ENCODE measurements at places on chromosomes 5 and 9.

GRCh38 chr9:88322906-88323566, 65.2 kb upstream of the SPIN1 start:
- peak overlapping the region; percentile 91 for H3K27ac ChIP-seq
- peaks cover 43% of the 10 kb centered on the region for H3K4me1 ChIP-seq
- no peak overlapping the region for H3K4me3 ChIP-seq
- peaks cover 7% of the 10 kb centered on the region for H3K36me3 ChIP-seq
- H3K27me3 ChIP-seq: no peaks in the 10 kb centered on the region

- no peak overlapping the region for H3K27ac ChIP-seq
- peaks cover 16% of the 10 kb centered on the region for H3K27me3 ChIP-seq
These were observed 8.5 kb upstream of the ANGPTL2 start for GRCh38 chr9:127130661-127131538.

GRCh38 chr5:167688341-167689130, 602.9 kb upstream of the WWC1 start:
- H3K27me3 ChIP-seq: no peaks in the 10 kb centered on the region
- DNase-seq: no peak
- no peaks in the 10 kb centered on the region for H3K36me3 ChIP-seq

DNA sequence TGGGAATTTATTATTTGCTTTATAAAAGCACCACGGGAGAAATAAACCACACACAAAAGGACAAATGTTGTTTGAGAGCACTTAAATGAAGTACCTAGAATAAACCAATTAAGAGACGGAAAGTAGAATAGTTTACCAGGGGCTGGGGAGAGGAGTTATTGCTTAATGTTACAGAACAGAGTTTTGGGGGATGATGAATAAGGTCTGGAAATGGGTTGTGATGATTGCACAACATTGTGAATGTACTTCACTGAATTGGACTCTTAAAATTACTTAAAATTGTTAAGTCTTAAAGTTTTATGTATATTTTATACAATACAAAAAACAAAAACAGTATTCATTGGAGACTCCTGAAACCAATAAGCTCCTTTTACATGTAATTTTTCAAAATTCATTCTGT, 1.5 kb downstream of the ZBTB43 start:
- peak overlapping the region; percentile 98 for H3K27ac ChIP-seq
- peaks cover 10% of the 10 kb centered on the region for H3K36me3 ChIP-seq
- peak overlapping the region; percentile 92 for H3K4me3 ChIP-seq
- no peaks in the 10 kb centered on the region for H3K27me3 ChIP-seq
- peaks cover 42% of the 10 kb centered on the region for H3K4me1 ChIP-seq

DNA sequence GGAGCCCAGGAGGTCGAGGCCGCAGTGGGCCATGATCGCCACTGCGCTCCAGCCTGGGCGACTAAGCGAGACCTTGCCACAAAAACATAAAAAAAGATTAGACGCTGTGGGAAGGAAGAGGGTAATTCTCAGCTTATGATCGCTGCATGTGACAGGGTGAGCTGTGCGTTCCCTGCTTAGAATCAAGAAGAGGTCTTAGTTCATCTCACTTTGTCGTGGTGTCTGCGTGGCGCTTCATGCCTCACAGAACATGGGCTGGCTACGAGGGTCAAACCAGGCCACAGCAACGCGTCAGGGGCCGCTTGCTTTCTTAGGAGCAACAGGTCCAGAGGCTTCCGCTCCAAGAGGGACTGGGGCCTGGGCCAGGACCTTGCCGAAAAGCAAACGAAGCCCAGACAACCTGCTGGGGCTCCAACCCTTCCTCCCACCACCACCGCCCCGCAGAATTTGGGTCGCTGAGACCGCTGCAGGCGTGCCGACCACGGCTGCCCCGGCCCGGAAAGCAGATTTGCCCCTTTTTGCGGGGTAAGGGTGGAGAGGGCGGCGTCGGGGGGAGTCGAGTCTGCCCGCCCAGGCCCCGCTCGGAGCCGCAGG, 10.0 kb upstream of the GRIN1 start:
- peaks cover 3% of the 10 kb centered on the region for H3K36me3 ChIP-seq
- peak; percentile 23 for DNase-seq
- H3K4me3 ChIP-seq: peak overlapping the region; percentile 77
- H3K4me1 ChIP-seq: peaks cover 30% of the 10 kb centered on the region

- DNase-seq: no peak
- H3K27ac ChIP-seq: no peak overlapping the region
- H3K36me3 ChIP-seq: no peaks in the 10 kb centered on the region
- H3K4me3 ChIP-seq: no peak overlapping the region
- H3K27me3 ChIP-seq: no peaks in the 10 kb centered on the region
These were observed 480.1 kb upstream of the MPDZ start for GRCh38 chr9:13759551-13759950.

DNA sequence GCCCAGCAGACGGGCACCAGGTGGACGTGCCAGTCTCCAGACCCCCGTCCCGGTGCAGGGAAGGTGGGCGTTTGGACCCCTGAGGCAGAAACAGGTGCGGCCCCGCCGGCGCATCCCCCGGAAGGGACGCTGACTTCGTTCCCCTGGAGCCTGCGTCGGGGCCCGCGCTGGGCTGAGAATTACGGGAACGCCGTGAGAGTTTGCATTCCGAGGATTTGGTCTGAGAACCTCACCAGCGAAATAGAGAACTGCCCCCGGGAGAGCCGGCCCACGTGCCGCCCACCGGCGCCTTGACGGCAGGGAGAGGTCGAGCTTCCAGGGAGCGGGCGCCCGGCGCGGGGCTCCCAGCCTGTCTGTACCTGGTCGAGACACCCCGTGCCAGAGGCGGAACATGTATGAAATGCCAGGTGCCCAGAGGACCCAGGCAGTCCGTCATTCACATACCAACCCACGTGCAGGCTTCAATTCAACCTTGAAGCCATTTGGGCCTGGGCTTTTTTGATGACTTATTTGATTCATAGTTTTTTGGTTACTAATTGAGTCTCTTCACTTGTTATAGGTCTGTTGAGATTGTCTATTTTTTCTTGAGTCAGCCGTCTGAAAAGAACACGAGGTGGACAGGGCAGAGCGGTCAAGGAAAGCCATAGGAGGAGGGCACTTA, 877 bp upstream of the CAMSAP1 start:
- H3K27me3 ChIP-seq: no peaks in the 10 kb centered on the region
- peaks cover 44% of the 10 kb centered on the region for H3K4me1 ChIP-seq
- no peak for DNase-seq
- peak overlapping the region; percentile 86 for H3K27ac ChIP-seq

DNA sequence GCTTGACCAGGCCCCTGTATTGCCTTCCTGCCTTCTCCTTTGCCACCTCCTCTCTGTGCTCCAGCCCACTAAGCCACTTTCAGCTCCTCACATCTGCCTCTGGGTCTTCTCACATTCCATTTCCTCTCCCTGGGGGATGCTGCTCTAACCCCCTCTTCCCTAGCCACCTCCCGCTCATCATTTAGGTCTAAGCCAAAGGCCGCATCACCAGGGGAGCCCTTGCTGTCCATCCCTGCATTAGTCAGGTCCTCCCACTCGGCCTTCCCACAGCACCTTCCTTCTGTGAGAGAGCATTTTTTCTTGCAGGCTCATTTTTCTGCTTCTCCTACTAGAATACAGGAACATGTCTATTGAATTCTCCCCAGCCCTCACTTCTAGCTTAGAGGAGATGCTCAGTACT, 72.6 kb upstream of the GALNT10 start:
- peaks cover 2% of the 10 kb centered on the region for H3K27me3 ChIP-seq
- H3K4me3 ChIP-seq: no peak overlapping the region
- H3K4me1 ChIP-seq: no peaks in the 10 kb centered on the region
- H3K36me3 ChIP-seq: no peaks in the 10 kb centered on the region
- H3K27ac ChIP-seq: no peak overlapping the region
- DNase-seq: no peak

GRCh38 chr9:26756881-26757280, 135.7 kb downstream of the CAAP1 start:
- no peak for DNase-seq
- no peak overlapping the region for H3K27ac ChIP-seq
- peaks cover 2% of the 10 kb centered on the region for H3K27me3 ChIP-seq
- no peaks in the 10 kb centered on the region for H3K36me3 ChIP-seq
- no peak overlapping the region for H3K4me3 ChIP-seq
- H3K4me1 ChIP-seq: no peaks in the 10 kb centered on the region

DNA sequence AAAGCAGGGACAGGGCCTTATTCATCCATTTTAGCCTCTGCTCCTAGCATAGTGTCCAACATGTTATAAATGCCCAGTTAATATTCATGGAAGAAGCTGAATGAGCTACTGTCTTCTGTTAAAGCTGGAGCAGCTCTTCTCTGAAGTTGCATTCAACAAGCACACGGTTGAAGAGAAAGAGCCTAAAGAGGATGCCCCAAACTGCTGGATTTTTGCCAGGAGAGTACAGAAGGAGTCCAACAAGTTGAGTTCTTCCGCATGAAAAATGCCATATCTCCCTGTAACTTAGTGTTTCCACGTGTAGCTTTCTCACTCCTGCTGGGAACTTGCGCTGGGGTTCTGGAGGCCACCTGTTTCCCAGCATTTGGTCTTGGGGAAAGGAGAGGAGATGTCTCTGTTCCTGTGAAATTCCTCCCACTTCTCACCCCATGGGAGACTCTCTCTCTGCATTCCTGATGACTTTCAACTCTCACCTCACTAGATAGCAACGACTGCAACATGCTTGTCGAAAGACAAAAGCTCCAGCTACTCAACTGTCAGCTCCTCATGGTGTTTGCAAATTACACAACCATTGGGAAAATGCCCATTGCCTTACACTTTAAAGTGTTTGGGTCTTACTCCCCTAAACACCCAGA, 122.8 kb downstream of the KIF4B start:
- H3K4me3 ChIP-seq: no peak overlapping the region
- H3K27me3 ChIP-seq: peaks cover 12% of the 10 kb centered on the region
- DNase-seq: no peak
- no peaks in the 10 kb centered on the region for H3K4me1 ChIP-seq

- no peak for DNase-seq
- no peak overlapping the region for H3K27ac ChIP-seq
- H3K4me3 ChIP-seq: no peak overlapping the region
These were observed 68.4 kb upstream of the SMARCA2 start for GRCh38 chr9:1946526-1947283.

GRCh38 chr9:11931109-11931508, 762.1 kb upstream of the TYRP1 start:
- DNase-seq: no peak
- no peaks in the 10 kb centered on the region for H3K4me1 ChIP-seq
- no peak overlapping the region for H3K27ac ChIP-seq
- no peaks in the 10 kb centered on the region for H3K36me3 ChIP-seq

DNA sequence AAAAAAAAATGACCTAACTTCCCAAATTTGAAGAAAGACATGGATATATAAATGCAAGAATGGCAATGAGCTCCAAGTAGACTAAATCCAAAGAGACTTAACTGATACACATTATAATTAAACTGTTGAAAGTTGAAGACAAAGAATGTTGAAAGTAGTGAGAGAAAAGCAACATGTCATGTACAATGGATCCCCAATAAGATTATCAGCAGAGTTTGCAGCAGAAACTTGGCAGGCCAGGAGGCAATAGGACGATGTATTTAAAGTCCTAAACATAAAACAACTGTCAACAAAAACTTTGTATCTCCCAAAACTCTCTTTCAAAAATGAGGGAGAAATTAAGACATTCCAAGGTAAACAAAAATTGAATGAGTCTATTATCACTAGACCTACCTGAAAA, 8.6 kb upstream of the DIRAS2 start:
- no peaks in the 10 kb centered on the region for H3K4me1 ChIP-seq
- DNase-seq: no peak

DNA sequence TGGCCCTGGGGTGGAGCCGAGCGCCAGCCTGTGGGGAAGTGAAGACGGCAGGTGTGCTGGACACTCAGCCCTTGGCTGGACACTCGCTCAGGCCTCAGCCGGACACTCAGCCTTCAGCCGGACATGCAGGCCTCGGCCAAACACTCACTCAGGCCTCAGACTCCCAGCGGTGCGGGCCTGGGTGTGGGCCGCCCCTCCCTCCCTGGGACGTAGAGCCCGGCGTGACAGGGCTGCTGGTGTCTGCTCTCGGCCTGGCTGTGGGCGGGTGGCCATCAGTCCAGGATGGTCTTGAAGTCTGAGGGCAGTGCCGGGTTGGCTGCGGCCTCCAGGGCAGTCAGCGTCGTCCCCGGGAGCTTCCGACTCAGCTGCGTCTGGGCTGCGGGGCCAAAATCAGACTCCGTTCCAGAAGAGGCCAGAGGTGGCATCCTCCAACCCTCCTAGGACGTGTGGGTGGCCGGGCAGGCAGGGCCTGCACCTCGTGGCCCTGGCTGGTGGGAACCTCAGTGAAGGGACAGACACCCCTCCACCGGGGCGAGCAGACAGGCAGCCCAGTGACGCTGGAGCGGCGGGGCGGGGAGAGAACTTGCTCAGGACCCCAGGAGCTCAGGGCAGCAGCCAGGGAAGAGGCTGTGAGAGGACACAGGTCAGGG, 28.4 kb downstream of the SLC6A18 start:
- H3K27me3 ChIP-seq: no peaks in the 10 kb centered on the region
- no peaks in the 10 kb centered on the region for H3K36me3 ChIP-seq
- DNase-seq: no peak
- H3K4me3 ChIP-seq: no peak overlapping the region
- H3K27ac ChIP-seq: no peak overlapping the region

- H3K36me3 ChIP-seq: no peaks in the 10 kb centered on the region
- DNase-seq: no peak
- no peak overlapping the region for H3K4me3 ChIP-seq
These were observed 95.0 kb downstream of the KCNT1 start for GRCh38 chr9:135796784-135797485.

DNA sequence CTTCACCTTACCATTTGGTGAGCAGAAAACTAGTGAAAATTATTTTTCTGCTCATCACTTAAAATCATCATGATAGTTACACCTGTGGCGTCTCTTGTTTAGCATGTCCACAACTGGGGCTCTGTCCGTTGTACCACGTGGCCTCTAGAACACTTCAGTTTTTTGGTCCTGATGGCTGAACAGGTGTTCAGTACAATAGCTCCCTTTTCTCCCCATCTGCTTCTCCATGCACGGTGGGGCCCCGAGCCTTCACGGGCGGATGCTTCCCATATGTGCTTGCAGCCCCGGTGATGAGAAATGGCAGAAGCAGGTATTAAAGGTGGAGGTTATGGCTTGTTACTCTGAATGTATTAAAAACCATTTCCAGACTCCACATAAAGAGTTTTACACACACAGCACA, 304.1 kb downstream of the CWC27 start:
- no peak overlapping the region for H3K27ac ChIP-seq
- peaks cover 8% of the 10 kb centered on the region for H3K4me1 ChIP-seq
- peaks cover 7% of the 10 kb centered on the region for H3K27me3 ChIP-seq
- DNase-seq: no peak

DNA sequence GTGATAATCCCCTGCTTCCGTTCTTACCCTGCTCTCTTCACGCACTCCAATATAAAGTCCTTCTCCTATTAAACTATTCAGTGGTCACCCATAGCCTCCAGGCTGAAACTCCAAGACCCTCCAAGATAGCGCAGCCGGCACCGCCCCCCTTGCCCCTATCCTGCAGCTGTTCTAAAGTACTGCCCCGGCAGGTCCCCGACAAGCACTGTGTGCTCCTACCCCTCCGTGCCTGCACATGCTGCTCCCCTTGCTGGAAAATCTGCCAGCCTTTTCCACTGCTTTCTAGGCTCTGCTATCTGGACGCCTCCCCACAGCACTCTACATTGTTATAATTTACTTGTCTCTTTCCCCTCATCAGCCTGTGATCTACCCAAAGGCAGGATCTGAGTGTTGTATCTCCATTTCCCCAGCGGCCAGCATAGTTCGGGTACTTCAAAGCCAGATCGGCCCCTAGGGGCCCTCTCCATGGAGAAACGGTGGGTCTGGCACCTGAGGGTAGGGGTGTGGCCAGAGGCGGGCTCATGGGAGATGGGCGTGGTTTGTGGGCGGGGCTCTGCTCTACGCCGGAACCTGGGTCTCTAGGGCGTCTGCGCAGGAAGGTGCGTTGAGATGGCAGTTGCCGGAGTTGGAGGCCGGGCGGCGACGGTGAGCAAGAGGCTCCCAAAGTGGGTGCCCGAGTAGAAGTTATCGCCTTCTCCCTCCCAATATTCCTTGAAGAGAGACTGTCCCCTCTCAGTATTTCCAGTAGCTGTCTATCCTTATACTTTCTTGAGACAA, 83.5 kb upstream of the RUSC2 start:
- H3K36me3 ChIP-seq: no peaks in the 10 kb centered on the region
- DNase-seq: peak; percentile 25
- H3K27ac ChIP-seq: no peak overlapping the region
- H3K4me3 ChIP-seq: no peak overlapping the region

Data from activated CD4-positive, alpha-beta T cell treated with anti-CD3 and anti-CD28 coated beads, Interleukin-2, amount 10 ng/mL, durations not matched to agents 7 days and 5 days (primary cell).